ENCODE measurements at places on chromosomes 16 and 17.

- DNase-seq, result peak; percentile 71
Observed at GRCh38 chr17:80151333-80151732, 4.4 kb upstream of the EIF4A3 start.

DNA sequence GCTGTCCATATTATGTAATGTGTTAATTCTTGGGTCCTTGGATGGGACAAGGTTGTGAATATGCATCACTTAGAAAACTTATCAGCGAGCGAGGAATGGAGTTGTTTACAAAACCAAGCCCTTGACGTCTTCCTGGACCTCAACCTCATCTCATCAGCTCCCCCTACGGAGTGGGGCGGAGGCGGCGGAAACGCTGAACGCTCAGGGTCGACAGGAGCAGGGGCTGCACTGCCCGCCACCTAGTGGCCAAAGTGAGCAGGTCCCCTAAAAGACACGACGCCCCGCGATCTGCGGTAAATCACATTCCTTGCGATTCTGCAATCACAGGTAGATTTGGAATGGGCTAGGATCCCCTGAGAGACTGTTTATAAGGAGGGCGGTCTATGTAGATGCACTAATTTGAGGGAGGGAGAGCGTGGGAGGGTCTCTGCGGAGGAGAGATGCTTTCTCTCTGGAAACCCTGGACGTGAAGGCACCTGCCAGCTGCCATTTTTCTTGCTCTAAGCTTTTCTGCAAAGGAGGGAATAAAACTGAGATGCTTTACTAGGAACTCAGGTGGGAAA lies 5.4 kb upstream of the ICAM2 start:
- peak; percentile 10 for DNase-seq

GRCh38 chr17:74850310-74850709 lies 9.4 kb downstream of the GRIN2C start:
- no peak for DNase-seq

DNA sequence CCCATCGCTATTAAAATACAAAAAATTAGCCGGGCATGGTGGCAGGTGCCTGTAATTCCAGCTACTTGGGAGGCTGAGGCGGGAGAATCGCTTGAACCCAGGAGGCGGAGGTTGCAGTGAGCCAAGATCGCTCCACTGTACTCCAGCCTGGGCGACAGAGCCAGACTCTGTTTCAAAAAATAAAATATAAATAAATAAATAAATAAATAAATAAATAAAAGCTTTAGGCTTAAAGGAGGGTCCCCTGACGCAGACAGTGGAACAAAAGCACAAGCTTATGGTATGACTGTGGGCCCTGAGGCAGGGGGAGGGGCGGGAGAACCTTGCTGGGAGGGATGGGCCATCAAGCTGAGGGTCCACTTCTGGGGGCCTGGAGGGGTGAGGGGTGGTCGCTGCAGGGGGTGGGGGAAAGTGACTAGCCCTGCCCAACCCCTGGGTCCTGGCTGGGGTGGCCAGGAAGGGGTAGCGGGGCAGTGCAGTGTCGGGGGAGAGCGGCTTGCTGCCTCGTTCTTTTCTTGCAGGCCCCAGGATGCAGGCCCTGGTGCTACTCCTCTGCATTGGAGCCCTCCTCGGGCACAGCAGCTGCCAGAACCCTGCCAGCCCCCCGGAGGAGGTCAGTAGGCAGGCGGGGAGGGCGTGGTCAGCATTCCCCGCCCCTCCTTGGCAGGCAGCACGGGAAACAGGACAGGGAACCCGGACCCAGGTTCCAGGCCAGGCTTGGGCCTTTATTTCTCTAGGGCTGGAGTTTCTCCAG lies 4.7 kb downstream of the SERPINF1 start:
- DNase-seq, result no peak

DNA sequence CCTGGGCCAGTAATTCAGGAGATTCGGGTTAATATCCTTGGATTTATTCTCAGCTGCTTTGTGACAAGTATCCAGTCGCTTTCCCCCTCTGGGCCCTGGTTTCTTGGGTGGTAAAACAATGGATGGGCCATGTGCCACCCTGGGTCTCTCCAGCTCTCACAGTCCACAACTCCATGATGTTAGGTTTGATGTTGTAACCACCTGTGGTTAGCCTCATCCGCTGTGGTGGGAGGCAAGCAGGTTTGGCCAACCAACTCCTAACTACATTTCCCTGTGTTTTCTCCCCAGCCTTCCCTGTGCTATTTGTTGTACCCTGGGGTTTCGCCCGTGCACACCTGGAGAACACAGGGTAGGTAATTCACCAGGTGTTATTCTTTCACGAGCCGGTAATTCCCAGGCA lies 35.1 kb downstream of the GLP2R start:
- no peak for DNase-seq

GRCh38 chr17:42276609-42277341 lies 584 bp upstream of the STAT5B start:
- peak; percentile 51 for DNase-seq

GRCh38 chr17:9181640-9182039 lies 160.3 kb downstream of the NTN1 start:
- DNase-seq, result no peak

Data from skeletal muscle cell (primary cell).